Fibroblast of skin of scalp (primary cell): ENCODE measurements at places on chromosomes 7 and 10.

DNA sequence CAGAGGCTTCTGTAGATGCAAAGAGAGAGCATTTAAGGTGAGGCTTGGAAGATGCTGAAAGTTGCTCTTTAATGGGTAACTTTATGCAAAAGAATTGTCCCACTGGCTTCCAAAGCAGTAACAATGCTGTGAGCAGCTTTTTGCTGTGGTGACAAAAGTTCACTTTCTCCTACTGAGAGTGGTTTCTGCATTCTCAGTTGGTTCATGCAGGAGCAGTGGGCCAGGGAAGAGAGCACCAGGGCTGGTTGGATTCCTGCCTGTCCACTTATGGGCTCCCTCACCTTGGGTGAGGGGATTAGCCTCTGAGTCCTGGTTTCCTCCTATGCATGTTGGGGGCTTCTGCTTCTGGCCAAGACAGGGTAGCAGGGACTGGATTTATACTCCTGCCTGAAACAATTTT lies 31.1 kb upstream of the GOLGA7B start:
- DNase-seq: no peak

- no peak for DNase-seq
These were observed 663.1 kb downstream of the SH2D4B start for GRCh38 chr10:81200801-81201200.

- no peak for DNase-seq
These were observed 74.0 kb upstream of the EN2 start for GRCh38 chr7:155383756-155384491.

- no peak for DNase-seq
These were observed 75.0 kb downstream of the C10orf105 start for GRCh38 chr10:71644307-71645180.

DNA sequence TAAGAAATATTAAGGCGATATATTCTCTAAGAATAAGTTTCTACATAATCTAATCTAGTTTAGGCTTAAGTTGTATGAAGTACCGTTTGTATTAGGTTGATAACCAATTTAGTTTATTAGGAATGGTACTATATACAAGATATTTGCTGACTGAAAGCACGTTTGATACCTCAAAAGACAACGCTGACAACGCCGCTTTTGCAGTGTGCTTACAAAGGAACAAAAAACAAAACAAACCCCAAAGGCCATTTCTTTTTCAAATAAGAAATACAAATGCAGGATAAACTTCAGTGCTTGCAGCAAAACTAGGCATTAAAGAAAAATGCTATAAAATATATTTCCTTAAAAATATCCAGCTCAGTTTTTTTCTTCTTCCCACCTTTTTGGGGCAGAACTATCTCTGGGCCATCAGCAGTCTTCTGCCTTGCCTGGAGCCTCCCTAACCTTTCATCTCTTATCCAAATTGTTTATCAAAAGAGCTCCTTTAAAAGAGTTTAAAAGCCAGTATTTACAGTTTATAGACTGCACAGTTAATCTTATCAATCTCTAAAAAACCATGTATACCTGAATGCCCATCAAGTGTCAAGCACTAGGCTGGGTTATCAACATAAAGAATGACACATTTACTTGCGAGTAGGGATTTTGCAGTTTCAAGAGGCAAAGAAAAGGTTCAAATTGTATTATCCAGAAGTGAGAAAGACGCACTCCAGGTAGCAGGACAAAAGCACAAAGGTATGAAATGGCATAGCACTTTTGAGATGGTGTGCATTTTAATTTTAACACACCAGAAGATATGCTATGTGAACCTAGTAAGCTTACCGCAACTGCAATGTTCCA lies 4.1 kb upstream of the KMT2E start:
- no peak for DNase-seq

- DNase-seq: no peak
These were observed 6.6 kb upstream of the SAMD8 start for GRCh38 chr10:75104842-75105241.

DNA sequence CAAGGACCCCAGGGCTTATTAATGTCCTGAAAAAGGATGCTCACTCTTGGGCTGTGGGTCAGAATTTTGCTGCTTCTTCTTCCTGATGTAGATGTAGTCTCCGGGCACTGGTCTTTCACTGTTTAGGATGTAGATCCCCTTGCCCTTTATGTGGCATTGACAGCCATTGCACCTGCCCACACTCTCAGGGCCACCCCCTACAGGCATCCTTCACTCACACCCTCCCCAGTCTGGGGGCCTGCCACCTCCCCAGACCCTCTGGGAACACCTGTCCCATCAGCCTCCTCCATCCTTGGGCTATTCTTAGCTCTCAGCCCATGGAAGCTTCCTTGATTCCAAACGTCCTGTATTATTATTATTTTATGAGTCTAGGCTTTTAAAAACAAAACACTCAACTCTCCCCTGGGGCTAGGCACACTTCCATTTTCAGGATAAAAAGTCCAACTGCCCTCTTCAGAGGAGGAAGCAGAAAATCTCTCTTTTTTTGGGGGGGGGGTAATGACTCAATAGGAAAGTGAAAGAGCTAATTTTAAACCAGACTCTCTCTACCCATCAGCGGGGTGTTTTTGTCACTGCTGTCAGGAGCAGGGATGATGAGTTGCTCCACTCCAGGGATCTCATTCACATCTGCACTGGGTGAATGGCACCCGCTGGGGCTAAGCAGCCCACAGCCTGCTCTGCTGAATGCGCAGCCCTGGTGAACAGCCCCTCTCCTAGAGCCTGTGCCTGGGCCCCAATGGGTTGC lies 11.5 kb upstream of the KLRG2 start:
- peak; percentile 14 for DNase-seq

GRCh38 chr10:100877461-100877850 lies 35.3 kb upstream of the SLF2 start:
- DNase-seq: no peak

DNA sequence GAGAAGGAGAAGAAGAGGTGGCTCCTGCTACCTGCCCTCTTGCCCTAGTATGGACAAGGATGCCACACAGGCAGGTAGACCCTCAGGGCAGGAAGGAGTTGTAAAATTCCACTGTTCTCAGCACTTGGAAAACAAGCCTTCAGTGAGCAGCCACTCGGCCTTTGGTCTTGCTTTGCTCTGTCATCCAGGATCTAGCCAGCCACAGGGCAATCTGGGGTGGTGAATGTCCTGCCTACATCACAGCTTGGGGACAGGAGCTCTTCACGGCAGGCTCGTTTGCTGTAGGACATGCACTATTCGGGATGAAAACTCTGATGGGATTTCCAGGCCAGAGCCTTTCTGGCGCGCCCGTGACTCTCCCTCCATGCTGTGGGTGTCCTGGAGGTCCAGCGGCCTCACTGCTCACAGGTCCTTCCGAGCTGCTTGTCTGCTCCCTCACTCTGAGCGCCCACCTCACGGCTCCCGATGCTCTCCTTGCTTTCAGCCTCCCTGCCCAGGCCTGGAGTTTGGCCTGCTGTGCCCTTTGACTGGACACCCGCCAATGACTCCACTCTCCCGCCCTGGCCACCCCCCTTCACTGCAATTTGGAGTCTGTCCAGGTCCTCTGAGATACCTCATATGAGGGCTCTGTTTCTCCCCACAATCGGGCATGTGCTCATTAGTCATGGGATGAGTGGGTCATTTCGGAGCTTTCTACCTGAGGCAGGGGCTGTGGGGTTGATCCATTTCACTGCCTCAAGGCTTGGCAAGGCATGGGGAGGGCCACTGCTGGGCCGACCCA lies 227.2 kb upstream of the GRB10 start:
- DNase-seq: peak; percentile 39

GRCh38 chr10:114206902-114207301 lies 27.7 kb downstream of the TDRD1 start:
- DNase-seq: no peak

- DNase-seq: no peak
These were observed 25.2 kb downstream of the NUP42 start for GRCh38 chr7:23207021-23207420.

- DNase-seq: no peak
These were observed 6.8 kb upstream of the ASB15 start for GRCh38 chr7:123594813-123595241.

DNA sequence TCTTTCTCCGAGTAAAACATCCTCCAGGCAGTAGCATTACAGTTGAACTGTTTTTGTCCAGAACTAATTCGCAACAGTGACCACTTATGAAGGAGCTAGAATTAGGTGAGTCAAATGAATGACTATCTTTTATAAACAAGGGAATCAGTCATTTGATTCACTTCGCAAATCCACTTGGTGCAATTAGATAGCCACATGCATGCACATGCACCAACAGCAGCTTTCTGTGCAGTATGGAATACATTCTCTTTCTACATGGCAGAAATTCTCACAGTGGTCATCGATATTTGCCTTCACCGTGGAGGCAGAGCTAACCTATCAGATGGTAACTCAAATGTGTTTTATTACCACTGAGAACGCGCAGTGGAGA lies 118.8 kb downstream of the CDK6 start:
- no peak for DNase-seq

- DNase-seq: peak; percentile 94
These were observed 96.3 kb downstream of the CPED1 start for GRCh38 chr7:121084748-121085336.

- DNase-seq: peak; percentile 88
These were observed 1.6 kb upstream of the HTRA1 start for GRCh38 chr10:122459561-122460273.

DNA sequence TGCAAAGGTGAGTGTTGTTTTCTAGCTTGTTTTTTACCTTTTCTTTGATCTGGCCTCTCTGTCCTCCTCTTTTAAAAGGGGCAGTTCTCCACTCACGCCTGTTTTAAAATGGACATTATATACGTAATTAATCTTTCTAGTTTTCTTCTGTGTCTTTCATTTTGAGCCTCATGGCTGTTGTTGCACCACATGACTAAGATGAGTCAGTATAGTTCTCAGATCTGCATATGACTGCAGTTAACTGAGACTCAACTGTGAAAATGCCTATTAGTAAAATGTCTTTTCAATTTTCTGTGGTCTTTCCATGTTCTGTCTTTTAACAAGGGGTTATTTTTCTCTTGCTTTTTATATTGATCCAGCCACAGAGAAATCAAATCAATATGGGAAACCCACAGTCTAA lies 296.1 kb downstream of the CDK14 start:
- DNase-seq: no peak

DNA sequence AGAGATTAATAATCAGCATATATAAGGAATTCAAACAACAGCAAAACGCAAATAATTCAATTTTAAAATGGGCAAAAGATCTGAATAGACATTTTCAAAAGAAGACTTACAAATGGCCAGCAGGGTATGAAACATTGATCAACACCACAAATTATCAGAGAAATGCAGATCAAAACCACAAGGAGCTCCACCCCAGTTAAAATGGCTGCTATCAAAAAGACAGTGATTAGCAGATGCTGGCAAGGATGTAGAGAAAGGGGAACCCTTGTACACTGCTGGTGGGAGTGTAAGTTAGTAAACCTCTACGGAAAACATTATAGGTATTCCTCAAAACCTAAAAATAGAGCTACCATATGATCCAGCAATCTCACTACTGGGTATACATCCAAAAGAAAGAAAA lies 128.0 kb upstream of the CACUL1 start:
- DNase-seq: no peak

DNA sequence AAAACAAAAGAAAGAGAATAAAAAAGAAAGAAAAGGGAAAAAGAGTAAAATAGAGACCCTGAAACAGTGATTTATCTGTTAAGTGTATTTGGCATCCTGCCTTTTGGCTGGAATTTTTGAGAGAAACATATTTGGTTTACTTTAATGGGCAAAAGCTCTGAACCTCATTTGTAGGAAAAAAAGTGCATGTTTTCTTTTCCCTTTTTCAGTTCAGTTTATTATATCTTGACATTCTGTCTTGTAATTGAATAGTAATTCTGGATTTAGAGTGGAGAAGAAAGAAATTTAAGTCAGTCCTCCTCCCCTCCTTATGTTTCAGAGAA lies 69.5 kb downstream of the ARID5B start:
- DNase-seq: peak; percentile 50
